DMS79 treated with DMSO at 0.1 percent for 48 hours (cell line): ENCODE measurements at places on chromosomes 7 and 10.

GRCh38 chr7:596819-597182 is 77.2 kb upstream of the PDGFA start:
- no peak for DNase-seq

DNA sequence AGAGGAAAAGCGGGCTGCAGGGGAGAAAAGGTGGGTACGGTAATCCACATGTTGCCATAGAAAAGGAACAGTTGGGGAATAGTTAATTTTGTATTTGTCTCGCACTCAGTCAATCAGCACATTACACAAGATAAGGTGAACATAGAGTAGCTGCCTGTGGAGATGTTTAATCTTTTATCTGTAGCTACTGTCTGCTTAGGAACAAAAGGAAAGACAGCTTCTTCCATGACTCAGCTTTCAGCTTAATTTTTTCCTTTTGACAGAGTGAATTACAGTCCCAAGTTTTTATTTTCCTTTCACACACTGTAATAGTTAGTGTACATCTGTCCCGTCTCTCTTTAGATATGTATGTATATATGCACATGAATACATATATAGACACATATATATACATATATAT is 39.3 kb upstream of the PODXL start:
- no peak for DNase-seq

DNA sequence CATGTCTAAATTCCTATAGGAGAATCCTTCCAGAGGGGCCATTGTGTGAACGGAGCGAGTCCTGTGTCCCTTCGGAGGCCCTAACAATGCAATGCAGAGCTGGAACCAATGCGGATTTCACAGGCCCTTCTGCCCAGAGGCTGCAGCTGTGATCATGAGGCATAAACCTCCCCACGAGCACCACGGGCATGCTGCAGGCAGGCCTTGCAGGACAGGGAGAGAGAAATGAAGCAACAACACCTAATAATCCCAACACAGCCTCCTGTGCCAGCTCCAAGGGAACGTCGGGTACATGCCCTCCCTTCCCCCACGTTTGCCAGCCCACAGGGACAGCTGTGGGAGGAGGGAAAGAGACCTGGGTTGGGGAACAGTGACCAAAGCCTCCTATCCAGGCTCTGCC is 74.4 kb downstream of the TNS3 start:
- no peak for DNase-seq

GRCh38 chr7:80707318-80707717 is 68.9 kb downstream of the CD36 start:
- no peak for DNase-seq

- DNase-seq = no peak
Observed at GRCh38 chr7:34675749-34676374, 17.8 kb downstream of the NPSR1 start.

DNA sequence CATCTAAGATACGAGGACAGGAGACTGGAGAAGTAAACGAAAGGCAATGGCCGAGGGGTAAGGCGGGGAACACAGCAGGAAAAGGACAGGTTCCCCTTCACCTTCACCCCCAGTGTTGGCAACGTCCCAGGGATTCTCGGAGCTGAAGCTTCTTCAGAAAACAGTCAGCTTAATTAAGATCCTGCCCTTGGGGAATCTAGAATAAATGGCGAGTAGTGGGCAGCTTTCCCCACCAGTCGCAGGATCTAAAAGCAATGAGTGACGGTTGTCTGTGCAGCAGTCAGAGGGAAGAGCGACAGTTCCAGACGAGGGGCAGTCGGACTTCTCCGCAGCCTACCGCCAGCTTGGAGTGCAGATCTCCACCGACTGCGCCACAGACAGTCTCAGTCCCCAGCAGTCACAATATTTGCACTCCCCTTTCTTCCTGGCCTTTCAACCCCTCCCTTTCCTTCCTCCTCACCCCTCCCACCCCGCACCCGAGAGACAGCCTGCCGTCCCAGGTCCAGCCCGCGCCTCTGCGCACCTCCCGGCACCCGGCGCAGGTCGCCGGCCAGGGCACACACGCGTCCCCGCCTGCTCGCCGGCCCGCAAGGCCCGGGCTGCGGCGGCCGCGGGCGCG is 10.9 kb upstream of the SP8 start:
- peak; percentile 13 for DNase-seq

DNA sequence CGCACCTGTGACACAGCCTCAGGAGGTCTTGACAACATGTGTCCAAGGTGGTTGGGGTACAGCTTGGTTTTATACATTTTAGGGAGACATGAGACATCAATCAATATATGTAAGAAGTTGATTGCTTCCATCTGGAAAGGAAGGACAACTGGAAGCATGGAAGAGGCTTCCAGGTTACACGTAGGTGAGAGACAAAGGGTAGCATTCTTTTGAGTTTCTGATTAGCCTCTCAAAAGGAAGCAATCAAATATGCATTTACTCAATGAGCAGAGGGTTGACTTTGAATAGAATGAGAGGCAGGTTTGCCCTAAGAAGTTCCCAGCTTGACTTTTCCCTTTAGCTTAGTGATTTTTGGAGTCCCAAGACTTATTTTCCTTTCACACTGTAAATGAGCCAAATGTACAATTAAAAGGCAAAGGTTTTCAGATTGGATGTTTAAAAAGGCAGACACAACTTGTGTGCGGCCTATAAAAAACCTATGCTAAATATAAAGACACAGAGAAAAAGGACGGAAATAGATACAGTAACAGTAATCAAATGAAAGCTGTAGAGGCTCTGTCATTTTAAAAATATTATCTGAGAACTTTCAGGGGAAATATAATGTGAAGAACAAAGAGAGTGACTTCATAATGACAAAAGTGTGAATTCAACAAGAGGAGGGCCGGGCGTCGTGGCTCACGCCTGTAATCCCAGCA is 65.7 kb upstream of the LANCL2 start:
- no peak for DNase-seq

DNA sequence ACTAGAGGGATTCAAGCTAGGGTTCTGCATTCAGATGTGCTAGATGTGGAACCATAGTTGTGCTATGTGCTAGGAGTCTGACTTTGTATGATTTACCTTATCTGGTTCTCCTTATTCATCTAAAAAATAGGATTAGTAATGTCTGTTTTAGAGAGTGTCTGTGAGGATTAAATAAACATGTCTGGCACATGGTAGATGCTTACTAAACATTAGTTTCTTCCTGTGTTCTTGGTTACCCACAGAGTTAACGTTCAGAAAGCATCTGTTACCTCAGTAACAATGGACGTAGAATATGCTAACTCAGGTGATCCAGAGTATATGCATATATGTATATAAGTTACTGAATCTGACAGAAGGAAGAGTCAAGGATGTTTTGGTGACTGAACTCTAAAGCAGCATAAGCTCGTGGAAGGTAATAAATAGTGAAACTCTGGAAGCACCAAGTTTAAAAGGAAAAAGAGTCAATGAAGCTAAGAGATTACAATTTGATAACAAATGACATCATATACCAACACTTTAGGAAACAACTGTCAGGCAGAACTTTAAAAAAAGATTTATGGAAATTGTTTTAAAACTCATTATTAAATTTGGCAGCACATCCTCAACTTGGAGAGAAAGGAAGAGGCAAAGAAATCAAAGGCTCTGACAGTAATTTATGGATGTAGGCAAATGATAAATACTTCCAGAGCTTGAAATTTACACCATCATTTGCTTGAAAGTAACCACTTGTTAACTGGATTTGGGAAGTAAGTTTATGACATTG is 127.0 kb downstream of the CCNY start:
- DNase-seq = no peak

DNA sequence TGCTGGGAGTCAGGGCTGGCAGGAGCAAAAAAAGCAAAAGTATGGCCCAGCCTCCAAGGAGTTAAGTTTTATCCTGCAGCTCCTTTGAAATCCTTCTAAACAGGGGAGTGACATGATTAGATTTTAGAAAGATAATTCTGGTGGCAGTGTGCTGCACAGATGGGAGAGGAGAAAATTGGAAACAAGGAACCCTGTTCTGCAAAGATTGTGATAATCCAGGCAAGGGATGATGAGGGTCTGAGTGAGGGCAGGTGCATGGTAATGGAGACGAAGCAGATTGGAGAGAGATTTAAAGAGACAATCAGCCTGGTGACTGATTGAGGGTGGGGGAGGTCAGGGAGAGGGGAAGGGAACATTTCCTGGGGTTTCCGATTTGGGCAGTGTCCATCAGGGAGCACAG is 444.7 kb upstream of the PODXL start:
- DNase-seq = no peak

- DNase-seq = peak; percentile 22
Observed at GRCh38 chr7:156947120-156947843, 2.2 kb upstream of the NOM1 start.

DNA sequence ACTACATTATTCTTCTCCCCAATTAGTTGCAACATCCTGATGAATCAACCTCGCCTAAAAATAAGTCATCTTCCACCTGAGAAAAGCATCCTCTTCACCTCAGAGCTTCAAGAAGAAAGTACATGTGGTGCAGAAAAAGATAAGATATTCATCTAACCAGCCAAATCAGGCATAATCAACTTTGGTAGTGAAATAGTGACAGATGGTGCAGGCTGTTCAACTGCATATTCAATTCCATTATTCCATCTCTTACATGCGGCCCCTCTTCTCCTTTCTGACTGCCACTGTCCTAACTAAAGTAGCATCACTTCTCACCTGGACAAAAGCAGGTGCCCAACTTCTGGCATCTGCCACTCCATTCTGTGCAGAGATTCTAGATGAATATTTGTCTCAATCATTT is 148.4 kb upstream of the STEAP1 start:
- DNase-seq = no peak

DNA sequence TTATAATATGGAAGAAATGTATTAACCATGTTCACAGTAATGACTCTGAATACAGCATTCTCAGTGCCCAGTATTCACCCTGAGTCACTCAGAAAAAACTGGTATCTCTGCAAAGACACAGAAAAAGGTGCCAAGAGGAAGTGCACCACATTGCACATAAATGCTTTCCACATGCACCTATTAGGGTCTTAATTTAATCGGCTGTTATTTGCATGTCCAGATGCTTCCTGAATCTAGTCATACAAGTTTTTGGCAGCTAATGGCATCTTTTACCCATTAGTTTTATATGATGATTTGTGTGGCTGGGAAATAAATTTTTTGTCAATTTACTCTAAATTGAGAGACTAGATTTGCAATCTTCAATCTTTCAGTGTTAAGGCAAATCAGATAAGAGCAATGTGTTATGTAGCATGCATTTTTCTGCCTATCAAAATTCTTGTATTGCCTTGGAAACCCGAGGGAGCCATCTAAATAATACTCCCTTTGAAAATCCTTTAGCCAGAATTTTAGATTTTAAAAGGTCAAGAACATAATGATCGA is 58.2 kb downstream of the ZNF680 start:
- DNase-seq = no peak

DNA sequence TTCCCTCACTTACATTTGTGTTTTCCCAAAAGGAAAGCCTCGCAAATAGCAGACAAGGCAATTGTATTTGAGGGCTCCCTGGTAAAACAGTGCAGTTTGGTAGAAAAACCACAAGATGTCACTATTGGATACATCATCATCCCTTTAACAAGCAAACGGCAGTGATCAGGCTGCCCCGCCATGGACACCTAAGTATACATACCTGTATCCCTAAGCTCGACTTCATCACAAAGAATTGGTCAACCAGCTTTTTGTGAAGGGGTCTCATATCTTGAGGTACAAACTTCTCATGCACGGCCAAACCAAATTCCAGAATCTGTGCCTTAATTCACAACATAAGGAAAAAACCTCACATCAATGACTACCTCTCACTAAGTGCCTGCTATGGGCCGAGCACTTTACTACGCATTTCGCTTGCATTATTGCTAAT is 179.5 kb upstream of the IMMP2L start:
- DNase-seq = peak; percentile 77

- no peak for DNase-seq
Observed at GRCh38 chr7:142455392-142455791, 197.5 kb upstream of the PRSS58 start.

GRCh38 chr7:5598769-5599371 is 175.2 kb upstream of the TNRC18 start:
- DNase-seq = no peak

DNA sequence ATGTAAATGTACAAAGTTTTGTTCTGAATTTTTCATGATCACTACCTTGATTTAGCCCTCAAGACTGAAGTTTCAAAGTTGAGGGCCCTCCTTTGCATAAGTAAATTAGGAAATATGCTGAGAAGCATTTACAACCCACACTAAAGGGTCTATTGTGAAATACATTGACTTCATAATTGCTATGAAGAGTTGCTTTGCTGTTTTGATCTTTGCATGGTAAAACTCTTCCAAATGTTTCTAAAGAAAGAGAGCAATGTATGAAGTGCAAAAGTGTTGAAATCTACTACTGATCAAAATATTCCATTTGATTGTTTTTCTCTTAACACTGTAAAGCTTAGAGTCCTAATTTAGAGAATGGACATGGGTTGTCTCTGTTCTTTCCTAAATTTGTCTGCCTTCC is 77.2 kb downstream of the C7orf25 start:
- DNase-seq = no peak

- DNase-seq = no peak
Observed at GRCh38 chr10:21969326-21970287, 33.9 kb downstream of the DNAJC1 start.

DNA sequence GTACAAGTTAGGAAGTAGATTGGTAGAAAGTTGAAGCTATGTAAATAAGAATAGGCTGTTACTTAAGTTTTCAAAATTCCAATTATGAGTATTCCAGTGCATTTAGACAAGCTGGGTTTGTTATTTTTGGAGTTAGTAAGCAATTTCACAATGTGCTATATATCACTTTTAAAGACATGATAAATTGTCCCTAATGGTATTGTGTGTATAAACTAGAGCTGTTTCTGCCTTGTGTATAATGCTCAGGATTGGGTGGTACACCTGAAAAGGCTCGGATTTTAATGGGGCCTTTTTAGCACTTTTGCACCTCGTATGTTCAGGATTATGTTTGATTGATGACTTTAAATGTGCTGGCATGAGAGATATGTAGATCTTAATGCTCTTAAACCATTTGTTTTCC is 175.8 kb downstream of the VTI1A start:
- no peak for DNase-seq

- DNase-seq = no peak
Observed at GRCh38 chr7:27689150-27689549, 26.5 kb upstream of the HIBADH start.

DNA sequence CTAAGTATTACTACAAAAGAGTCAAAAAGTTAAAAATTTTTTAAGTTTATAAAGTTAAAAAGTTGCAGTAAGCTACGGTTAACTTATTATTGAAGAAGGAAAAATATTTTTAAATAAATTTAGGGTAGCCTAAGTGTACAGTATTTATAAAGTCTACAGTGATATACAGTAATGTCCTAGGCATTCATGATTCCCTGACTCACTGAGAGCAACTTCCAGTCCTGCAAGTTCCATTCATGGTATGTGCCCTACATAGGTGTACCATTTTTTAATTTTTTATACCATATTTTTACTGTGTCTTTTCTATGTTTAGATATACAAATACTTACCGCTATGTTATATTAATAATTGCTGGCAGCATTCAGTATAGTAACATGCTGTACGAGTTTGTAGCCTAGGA is 92.3 kb downstream of the CTNNA3 start:
- no peak for DNase-seq

GRCh38 chr7:4406288-4407058 is 275.6 kb upstream of the FOXK1 start:
- no peak for DNase-seq
